ENCODE measurements at places on chromosomes 7 and 10. TPM values are rescaled to one million over a fixed set of nuclear protein-coding genes. Genes with fewer than 3 reads are reported as not detected.

C7orf57 gene
- total RNA-seq: not detected

CTNNA3 gene
- total RNA-seq: 89.6 TPM

DHTKD1 gene
- total RNA-seq: 25.3 TPM

LLCFC1 gene
- not detected for total RNA-seq

PALD1 gene
- total RNA-seq: 7.8 TPM

PTN gene
- total RNA-seq: 5.6 TPM

ARMH3 gene
- total RNA-seq: 30.9 TPM

DNA sequence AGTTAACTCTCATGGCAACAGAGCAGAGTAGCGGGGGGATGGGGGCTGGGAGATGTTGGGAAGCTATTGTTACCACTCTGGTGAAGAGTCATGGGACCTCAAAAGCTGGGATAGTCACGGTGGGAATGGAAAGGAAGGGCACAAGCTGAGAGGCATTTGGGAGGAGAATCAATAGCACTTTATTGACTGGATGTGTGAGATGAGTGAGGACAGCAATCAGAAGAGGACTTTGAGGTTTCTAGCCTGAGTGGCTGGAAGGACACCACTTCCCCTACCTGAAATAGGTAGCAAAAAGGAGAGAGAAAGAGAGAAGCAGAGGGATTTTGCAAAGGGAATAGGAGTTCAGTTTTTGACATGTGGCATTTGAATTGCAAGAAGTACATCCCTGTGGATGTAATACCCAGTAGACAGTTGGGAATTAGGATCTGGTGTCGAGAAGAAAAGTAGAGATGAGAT is 27.2 kb downstream of the SCD start:
- no peak for DNase-seq

- no peak for DNase-seq
These were observed 342.3 kb upstream of the ADARB2 start for GRCh38 chr10:2079603-2080078.

- DNase-seq: no peak
These were observed 66.0 kb downstream of the ENO4 start for GRCh38 chr10:116915340-116915739.

DNA sequence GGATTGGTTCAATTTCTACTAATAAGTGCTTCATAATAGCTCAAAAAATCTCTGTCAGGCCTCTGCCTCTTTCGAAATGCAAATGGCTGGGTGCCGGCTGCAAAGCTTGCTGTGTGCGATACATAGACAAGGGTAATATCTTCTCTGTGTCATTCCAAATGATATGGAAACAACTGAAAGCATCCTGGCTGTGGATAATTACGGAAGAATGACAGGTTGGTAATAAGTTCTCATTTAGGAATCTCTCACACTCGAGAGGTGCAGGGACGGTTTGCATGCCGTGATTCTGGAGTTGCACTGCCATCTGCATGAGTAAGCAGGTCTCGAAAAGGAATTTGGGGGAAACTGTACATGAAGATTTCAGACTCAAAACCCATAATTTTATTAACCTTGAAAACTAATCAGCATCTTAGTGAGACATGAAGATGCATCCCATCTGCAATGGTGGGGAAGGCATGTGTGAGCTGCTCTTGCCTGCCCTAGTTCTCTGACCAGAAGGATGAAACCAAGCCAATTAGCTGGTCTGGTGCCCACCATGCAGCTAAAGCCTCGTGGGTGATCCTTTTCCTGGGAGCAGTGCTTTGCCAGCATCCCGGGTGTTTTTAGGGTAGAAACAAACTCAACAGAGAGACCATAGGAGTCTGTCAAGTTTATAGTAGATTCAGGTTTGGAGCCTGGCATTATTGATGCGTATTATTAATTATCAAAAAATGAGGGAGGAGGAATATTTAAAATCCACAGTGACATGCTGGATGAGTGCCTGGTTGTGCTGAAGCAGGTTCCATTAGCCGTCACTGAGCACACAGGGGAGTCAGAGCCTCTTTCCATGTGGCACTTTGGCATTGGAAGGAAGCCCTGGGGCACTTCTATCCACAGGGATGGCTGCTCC is 503.6 kb upstream of the MGMT start:
- DNase-seq: no peak

DNA sequence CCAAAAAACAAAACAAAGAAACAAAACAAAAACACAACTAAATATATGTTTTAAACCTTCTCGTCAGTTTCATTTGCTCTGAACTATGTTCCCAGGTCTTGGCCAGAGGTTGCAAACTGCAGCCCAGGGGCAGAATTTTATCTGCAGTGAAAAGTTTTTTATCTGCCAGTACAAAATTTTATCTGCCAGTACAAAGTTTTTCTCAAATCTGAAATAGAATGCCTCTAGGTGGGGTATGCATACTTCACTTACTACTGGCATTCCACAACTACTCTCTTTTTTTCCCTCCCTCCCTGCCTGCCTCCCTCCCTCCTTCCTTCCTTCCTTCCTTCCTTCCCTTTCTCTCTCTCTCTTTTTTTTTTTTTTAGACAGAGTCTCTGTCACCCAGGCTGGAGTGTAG is 9.4 kb upstream of the CLDN3 start:
- DNase-seq: no peak

Data from sciatic nerve (tissue), 2 donors.